ENCODE measurements at places on chromosomes 6 and 20.

GRCh38 chr20:24963672-24964505 is 14.8 kb downstream of the CST7 start:
- DNase-seq: no peak

- no peak for DNase-seq
Observed at GRCh38 chr20:32006841-32007786, 3.1 kb upstream of the CCM2L start.

- DNase-seq: no peak
Observed at GRCh38 chr6:151963001-151963400, 155.5 kb downstream of the ESR1 start.

- peak; percentile 77 for DNase-seq
Observed at GRCh38 chr20:50304501-50304856, 113.8 kb downstream of the CEBPB start.

- DNase-seq: no peak
Observed at GRCh38 chr6:124055963-124056362, 252.3 kb downstream of the NKAIN2 start.

GRCh38 chr6:46501136-46502089 is 10.2 kb upstream of the RCAN2 start:
- no peak for DNase-seq

DNA sequence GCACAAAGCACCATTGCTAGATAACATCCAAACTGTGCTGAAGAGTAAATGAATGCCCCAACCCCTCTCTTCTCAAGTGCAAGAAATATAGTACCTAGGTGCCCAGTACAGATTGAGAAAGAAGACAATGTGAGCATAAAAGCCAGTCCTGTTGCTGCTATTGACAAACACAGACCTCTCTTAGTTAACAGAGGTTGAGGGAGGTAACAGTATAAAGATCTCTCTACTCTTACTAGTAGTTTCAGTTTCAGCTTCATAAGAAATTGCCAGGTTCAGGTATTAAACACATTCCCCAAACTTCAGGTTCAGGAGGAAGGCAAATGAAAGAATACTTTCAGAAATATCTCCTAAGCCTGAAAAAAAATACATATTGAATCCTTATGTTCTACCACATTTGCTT is 31.4 kb downstream of the TBC1D32 start:
- no peak for DNase-seq

DNA sequence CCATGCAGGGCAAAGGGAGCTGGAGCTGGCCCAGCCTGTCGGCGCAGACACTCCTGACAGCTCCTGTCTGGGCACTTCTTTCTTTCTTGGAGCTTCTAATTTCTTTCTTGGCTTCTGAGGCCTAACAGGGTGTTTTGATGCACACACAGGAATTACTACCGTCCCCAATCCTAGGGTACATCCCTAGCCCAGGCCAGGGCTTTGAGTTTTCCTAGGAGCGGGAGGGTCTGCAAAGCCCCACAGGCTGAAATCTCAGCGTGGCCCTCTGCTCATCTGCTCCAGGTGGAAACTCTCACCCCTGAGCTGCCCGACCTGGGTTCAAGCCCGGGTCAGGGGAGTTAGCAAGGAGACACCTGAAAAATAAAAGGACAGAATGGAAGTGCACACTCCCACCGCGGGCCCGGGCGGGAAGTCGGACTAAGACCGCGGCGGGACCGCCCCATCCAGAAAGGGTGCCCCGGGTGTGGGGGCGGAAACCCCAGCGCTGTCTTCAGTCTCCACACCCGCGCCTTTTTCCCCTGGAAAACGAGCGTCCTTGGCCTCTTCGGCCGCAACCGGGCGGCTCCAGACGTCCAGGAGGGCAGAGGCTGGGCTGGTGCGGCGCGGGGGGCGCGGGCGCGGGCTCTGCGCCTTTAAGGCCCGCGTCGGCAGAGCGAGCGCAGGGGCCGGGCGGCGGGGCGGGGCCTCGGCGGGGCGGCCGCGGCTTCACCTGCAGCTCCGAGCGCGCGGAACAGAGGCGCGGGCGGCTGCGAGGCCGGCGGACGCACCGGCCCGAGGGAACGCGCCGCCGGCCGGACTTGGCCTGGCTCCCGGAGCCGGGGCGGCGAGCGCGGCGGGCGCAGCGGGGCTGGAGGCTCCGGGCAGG is at the start of gene CDH4:
Gene CDH4 (plus strand): TSS at position 733 of the 865 bp plus-strand sequence.
- no peak for DNase-seq

GRCh38 chr6:17908831-17909230 is 78.6 kb downstream of the KIF13A start:
- DNase-seq: no peak

- DNase-seq: peak; percentile 35
Observed at GRCh38 chr6:14883921-14884320, 361.9 kb upstream of the JARID2 start.

DNA sequence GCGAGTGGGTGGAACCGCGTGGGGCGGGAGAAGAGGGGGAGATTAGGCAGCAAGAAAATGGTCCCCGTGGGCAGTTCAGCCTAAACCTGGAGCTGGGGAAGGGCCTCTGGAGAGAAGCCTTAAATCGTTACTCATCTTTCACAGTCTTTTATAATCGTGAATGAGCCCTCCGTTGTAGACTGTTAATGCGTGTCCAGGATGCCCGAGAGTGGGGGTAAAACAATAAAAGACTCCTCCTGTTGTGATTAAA is 11.0 kb upstream of the ELOVL5 start:
- no peak for DNase-seq

DNA sequence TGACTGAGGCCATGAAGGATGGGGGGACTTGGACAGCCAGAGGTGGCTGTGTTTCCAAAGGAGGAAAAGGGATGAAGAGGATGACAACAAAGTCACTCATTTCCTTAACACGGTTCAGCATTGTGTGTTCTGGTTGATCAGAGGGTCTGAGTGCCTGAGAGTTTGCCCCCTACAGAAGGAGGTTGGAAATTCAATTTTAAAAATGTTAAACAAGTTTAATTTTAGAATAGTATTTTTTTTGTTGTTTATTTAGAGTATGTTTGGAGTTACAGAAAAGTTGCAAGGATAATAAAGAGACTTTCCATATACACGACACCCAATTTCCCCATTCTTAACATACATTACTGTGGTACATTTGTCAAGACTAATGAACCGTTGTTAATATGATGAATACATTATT is 10.3 kb upstream of the VAPB start:
- no peak for DNase-seq

DNA sequence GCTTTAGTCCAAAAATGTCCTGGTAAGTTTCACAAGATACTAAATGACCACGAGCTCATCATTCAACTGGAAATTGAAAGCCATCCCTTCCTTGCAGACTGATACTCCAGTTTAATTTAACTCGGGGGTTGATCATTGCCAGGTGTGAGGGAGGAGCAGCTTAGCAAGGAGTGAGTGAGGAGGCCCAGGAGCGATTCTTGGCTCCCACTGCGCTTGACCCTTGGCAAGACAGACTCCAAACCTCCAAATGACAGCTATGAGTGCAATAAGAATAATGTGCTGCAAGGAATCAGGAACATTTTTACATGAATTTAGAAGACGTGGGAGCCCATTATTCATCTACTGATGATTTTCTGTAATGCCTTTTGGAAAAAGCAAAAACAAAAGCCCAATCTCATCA is 64.9 kb downstream of the LAMA4 start:
- DNase-seq: peak; percentile 85

DNA sequence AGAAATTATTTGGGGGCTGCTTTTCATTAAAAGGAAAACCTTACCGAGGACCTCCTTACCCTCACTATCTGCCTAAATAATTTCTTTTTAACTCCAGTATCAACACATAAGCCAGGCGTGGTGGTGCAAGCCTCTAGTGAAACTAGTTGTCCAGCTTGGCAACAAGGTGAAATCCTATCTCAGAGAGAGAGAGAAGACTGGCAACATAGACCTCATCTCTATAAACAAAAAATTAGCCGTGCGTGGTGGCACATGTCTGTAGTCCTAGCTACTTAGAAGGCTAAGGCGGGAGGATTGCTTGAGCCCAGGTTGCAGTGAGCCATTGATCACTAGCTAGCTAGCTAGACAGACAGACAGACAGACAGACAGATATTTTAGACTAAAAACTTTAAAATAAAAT is 92.5 kb downstream of the ARMC2 start:
- no peak for DNase-seq

DNA sequence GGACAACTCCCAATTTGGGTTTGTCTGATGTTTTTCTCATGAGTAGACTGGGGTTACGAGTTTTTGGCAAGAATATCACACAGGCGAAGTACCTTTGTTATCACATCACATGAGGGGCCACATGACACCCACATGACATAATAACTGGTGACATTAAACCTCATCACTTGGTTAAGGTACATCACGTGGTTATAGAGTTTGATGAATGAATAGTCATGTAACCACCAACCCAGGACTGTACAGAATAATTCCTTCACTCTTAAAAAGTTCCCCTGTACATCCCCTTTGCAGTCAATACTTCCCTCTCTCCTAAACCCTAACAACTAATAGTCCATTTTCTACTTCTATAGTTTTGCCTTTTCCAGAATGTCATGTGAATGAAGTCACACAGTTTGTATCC is 83.4 kb downstream of the REV3L start:
- DNase-seq: no peak

- peak; percentile 7 for DNase-seq
Observed at GRCh38 chr20:59802471-59803221, 130.8 kb downstream of the SYCP2 start.

- no peak for DNase-seq
Observed at GRCh38 chr6:68126089-68126749, 508.9 kb upstream of the ADGRB3 start.

DNA sequence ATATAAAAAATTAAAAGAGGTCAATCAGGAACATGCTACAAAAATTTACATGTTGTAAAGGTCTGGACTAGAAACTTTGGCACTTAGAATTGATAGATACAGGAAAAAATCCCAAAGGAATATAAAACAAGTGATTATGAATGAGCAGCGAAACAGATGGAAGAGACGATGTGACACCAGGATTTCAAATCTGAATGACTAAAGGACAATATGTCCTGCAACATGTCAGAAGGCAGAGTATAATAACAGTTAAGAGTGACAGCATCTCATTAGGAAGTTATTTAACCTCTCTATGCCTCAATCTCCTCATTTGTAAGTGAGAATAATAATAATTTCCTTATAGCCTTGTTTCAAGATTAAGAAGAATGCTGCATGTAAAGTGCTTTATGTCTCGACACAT is 50.3 kb downstream of the FRK start:
- no peak for DNase-seq

DNA sequence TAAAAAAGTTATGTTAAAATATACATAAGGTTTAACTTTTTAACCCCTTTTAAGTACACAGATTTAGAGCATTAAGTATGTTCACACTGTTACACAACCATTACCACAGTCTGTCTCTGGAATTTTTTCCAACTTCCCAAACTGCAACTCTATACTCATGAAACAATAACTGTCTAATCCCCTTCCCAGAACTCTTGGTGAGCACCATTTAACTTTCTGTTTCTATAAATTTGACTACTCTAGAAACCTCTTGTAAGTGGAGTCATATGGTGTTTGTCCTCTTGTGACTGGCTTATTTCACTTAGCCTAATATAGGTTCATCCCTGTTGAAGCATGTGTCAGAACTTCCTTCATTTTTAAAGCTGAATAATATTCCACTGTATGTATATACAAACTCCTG is 98.1 kb downstream of the MAP3K7 start:
- DNase-seq: no peak

DNA sequence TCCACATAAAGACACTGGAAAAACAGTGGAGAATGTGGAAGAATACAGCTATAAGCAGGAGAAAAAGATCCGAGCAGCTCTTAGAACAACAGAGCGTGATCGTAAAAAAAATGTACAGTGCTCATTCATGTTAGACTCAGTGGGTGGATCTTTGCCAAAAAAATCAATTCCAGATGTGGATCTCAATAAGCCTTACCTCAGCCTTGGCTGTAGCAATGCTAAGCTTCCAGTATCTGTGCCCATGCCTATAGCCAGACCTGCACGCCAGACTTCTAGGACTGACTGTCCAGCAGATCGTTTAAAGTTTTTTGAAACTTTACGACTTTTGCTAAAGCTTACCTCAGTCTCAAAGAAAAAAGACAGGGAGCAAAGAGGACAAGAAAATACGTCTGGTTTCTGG is 57.1 kb downstream of the MAP3K4 start:
- peak; percentile 71 for DNase-seq

GRCh38 chr6:135858931-135859330 is 7.4 kb downstream of the PDE7B start:
- no peak for DNase-seq

Measured in femur (tissue), 1 donor.